ENCODE measurements at places on chromosomes 3 and 15.

- no peak for DNase-seq
Observed at GRCh38 chr3:8851703-8852102, 82.3 kb upstream of the OXTR start.

DNA sequence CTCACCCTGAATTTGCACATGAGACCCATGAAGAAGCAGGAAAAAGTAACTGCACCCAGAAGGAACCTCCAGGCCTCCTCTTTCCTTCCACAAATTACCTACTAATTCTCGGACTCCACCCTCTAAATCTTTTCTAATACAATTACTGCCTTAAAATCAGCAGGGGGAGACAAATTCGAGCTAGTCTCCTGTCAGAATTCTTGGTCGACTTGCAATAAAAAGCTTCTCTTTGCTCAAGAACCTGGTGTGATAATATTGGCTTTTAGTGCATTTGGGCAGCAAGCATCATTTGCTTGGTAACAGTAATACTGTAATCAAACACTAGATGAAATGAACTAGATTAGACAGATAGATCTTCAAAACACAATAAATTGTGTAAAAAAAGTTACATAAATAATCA lies 281.9 kb downstream of the RAP2B start:
- no peak for DNase-seq

- no peak for DNase-seq
Observed at GRCh38 chr15:76979996-76980520, 14.9 kb upstream of the PSTPIP1 start.

DNA sequence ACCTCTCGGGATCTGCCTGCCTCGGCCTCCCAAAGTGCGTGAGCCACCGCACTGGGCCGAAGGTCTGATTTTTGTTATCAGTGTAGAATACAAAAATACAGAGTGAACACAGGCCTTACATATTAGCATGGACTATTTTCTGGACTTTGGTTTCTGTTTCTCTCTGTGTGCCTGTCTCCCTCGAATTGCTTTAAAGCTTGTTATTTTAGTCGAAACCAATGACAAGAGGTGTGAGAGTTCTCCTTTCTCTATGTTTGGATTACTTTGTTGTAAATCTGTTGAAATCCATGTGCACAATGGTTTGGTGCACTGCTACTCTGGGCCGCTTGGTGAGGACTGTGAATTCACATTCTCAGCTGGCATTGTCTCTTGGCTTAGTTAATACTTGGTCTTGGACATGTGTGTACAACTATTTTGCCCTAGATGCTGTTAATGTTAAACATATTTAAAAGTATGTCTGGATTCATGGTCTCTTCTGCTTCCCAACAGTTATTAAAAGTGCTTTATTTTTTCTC lies 23.9 kb downstream of the MED12L start:
- no peak for DNase-seq

DNA sequence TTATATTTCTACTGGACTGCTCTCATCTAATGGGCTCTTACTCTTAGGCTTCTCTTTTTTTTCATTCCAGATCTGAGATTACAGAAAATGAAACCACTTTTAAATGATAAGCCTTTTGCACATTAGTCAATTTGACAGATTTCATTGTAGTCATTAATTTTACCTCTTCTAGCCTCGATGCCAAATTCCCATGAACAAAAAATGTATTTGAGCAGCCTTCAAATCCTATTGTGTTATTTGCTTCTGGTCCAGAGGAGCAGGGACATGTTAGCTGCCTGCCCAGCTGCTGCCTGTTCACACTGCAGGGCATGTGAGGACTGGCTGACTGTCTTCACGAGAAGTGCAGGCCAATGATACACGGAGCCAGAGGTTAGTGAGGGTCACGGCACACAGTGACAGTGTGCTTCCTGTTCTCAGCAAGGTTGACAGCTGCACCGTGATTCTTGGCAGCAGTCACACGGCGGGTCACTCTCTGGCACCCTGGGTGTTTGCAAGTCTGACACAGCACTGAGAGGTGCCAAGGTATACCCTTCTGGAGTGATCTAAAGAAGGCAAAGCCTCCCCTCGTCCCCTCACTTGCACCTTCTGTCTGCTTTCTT lies 40.8 kb downstream of the KAT2B start:
- DNase-seq: no peak

- DNase-seq: no peak
Observed at GRCh38 chr3:136353461-136353860, 103.3 kb downstream of the PCCB start.

- no peak for DNase-seq
Observed at GRCh38 chr3:186886202-186886981, 43.9 kb downstream of the ADIPOQ start.

- no peak for DNase-seq
Observed at GRCh38 chr3:157275832-157276231, 115.9 kb upstream of the CCNL1 start.

DNA sequence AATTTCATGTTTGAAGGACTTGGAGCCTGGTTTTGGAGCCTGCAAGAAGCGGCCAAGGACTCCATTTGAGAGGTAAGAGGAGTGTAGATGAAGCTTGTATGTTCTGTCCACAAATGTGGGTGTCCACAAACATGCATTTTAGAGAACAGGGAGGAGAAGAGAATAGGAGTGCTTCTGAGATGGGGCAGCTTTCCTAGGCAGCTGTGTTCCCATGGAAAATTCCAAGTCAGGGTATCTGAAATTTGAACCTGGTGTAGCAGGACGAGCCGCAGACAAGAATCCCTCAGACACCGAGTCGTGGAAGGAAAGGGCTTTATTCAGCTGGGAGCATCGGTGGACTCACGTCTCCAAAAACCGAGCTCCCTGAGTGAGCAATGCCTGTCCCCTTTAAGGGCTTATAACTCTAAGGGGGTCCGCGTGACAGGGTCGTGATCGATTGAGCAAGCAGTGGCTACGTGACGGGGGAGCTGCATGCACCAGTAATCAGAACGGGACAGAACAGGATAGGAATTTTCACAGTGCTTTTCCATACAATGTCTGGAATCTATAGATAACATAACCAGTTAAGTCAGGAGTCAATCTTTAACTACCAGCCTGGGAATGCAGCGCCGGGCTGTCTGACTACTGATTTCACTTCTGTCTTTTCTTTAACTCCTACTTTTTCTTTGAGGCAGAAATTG lies 71.4 kb upstream of the WDR72 start:
- DNase-seq: no peak

- no peak for DNase-seq
Observed at GRCh38 chr3:94115482-94115881, 52.6 kb downstream of the NSUN3 start.

GRCh38 chr3:29099775-29100174 lies 181.1 kb upstream of the RBMS3 start:
- no peak for DNase-seq

GRCh38 chr3:61074783-61075182 lies 176.5 kb downstream of the FHIT start:
- DNase-seq: no peak

- DNase-seq: peak; percentile 39
Observed at GRCh38 chr15:89171136-89172072, 50.0 kb downstream of the RLBP1 start.

DNA sequence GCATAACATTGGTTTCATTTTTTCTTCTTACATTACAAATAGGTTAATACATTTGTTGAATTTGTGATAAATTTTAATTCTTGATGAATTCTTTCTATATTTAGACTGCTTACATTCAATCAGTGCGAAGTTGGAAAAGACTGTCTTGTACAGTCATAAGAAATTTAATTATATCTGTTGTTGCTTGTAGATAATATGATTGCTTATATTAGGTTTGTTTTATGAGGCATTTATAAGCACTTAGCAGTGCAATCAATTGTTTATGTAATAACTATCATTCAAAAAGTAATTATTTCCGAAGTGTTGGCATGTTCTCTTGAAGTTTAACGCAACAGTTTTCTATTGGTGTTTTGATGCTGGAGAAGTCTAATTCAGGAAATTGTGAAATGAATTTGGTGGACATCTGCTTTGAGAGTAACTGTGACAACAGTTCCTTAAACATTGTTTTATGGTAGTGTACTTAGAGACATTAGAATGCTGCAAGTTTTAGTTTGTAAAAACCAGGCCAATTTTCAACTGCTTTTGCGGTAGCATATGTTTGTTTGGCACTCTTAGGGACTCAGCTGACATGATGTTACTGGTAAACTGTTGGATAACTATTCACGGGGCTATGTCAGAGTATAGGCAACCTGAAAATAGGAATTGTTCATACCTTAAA lies 99.7 kb downstream of the NAALADL2 start:
- DNase-seq: no peak

DNA sequence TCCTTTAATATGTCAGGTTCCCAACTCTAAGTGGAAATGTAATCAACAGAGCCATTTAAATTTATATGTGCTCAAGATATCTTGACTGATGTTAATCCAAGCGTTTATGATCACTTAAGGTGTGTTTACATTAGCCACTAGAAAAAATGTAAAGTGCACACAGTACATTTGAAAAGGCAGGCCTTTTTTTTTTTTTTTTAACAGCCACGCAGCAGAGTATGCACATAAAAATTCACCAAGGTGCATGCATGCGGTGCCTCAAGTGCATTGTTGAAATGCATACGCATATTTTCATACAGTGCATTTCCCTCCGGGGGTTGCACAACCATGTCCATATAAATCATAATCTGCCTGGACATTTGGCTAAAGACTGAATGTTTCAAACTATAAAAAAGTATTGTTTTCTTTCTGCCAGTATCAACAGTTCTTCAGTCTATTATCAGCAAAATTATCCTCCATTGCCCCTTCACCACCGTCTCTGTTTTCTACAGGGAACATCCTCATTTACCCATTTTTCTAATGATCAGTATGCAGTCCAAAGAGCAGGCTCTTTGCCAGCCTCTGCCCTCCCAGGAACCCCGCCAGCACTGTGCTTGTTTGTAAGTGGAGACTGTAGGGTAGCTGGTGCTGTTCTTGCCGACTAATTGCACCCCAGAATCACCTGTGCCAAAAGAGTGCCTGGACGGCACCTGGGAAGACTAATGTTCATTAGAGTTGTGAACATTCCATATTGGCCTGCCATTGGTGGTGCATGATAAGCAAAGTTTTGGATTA lies 611.2 kb upstream of the CFAP20DC start:
- DNase-seq: no peak

GRCh38 chr3:107265526-107265925 lies 111.7 kb upstream of the CCDC54 start:
- DNase-seq: no peak

GRCh38 chr3:44114142-44114541 lies 127.5 kb upstream of the TOPAZ1 start:
- DNase-seq: peak; percentile 41

DNA sequence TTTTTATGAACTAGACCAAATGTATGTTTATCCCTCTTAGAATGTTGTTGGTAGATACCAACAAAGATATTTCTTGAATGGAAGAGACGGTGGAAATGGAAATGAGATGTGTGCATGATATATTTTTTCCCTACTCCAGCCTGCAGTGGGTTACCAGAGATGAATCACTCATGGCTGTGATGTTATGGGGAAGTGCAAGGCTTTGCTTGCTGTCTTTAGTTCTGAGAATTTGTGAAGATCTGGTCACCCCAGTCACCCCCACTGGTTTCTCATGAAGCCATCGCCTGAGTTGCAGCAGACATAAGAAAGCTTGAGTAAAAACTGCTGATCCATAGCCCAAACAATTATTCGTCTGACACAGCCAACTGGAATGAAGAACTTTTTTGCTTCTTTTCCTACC lies 78.1 kb upstream of the EOMES start:
- no peak for DNase-seq

DNA sequence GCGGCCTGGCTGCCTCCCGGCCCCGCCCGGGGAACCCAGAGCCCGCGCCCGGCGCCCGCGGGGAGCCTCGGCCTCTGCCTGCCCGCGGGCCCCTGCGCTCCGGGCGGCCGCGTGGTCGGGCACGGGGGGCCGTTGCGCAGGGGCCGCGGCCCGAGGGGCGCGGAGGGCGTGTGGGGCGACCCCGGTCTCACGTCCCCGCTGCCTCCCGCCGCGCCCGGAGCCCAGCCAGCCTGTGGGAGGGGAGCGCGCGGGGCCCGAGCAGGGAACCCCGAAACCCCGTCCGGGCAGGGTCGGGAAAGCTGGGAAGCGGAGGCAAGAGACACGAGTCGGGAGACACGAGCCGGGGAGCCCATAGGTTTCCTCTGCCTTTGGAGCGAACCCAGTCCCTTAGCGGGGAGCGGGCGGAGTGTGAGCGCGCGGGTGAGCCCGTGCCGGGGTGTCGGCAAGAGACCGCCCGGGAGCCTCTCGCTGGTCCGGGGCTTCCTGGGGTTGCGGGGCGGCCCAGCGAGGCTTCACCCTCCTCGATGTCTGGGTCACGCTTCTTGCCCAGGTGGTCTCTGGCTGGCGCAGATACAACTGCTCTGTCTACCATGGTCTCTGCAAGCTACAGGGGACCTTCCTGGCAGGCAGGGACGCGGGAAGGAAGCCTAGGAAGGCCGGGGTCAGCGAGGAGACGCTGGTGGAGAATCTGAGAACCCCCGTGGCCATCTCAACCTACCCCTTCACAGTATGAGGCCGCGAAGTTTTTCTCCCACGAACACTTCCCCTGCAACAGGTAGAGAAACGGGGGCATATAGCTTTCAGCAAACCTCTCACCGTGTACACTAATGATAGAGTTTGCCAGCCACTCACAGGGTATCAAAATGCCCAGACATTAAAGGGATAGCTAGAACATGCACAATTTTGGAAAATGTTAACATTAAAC lies 586 bp downstream of the LRRK1 start:
- peak; percentile 7 for DNase-seq

DNA sequence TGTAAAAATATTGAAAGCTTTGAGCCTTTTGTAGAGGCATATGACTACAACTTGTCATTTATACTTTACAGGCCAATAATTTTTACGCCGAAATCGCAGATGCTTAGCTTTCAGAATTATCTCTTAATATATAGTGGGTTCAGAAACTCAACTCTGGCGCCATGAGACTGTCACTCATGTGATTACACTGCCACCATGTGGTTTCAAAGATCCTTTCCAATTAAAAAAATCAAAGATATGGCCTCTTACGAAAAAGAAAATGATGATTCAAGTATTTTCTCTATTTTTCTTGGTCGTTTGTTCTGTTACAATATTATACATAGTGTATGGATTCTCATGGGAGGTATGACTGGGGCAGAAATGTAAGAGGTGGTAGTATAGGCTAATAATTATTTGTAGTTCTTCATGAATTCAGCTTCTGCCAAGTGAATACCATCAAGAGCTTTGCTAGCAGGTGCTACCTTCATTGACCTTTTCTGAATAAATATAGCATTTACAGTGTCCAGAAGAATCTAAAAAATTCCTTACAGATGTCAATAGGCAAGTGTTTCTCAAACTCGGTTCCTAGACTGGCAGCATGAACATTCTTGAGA lies 751.7 kb upstream of the GOLIM4 start:
- no peak for DNase-seq

DNA sequence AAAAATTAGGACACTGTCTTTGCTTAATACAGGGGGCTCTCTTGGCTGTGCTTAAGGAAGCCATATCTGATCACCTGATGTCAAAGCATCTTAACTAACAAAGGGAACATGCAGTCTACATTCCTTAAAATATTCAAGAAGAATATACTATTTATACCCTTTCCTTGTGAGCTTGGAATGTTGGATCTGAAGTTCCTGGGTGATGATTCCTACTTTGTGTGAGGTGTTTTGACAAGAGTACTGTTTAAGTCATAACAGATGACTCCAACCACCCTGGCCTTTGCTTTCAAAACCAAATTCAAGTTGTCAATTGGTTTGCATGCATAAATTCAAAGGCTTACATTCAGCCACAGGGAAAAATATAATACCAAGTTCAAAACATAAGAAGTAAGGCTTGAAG lies 862.7 kb upstream of the SEMA6D start:
- no peak for DNase-seq

Data from stimulated activated CD4-positive, alpha-beta T cell treated with anti-CD3 and anti-CD28 coated beads, Interleukin-2, amount 100 ng/mL, for 48 hours (primary cell).